ENCODE measurements at places on chromosomes 12 and 14.

GRCh38 chr12:30754383-30754749, 385 bp downstream of the CAPRIN2 start:
- H3K4me3 ChIP-seq = peak overlapping the region; percentile 97
- peak overlapping the region; percentile 95 for H3K27ac ChIP-seq
- H3K36me3 ChIP-seq = peaks cover 19% of the 10 kb centered on the region
- DNase-seq = no peak

GRCh38 chr12:14629832-14630710, 62.4 kb upstream of the PLBD1 start:
- peak; percentile 74 for DNase-seq
- no peak overlapping the region for H3K27ac ChIP-seq
- peaks cover 18% of the 10 kb centered on the region for H3K4me1 ChIP-seq
- no peak overlapping the region for H3K4me3 ChIP-seq
- no peaks in the 10 kb centered on the region for H3K27me3 ChIP-seq

DNA sequence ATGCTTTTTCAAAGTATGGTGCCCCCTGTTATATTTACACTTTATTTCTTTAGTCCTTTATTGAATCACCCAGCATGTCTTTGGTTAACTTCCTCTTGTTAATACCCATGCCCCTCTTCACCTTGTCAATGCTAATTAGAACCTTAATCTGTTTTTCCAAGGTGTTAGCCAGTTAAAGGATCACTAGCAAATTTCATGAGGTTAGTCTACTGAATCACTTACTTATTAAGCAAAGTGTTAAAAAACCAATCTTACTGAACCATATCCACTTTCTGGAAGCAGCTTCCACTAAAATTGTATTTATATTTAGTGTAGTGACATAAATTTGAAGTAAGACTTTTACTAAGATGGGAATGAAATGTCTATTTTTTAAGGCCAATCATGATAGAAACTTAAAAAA, 27.9 kb downstream of the TAOK3 start:
- no peak overlapping the region for H3K4me3 ChIP-seq
- H3K4me1 ChIP-seq = no peaks in the 10 kb centered on the region
- DNase-seq = no peak
- H3K36me3 ChIP-seq = no peaks in the 10 kb centered on the region
- no peak overlapping the region for H3K27ac ChIP-seq
- H3K27me3 ChIP-seq = no peaks in the 10 kb centered on the region

DNA sequence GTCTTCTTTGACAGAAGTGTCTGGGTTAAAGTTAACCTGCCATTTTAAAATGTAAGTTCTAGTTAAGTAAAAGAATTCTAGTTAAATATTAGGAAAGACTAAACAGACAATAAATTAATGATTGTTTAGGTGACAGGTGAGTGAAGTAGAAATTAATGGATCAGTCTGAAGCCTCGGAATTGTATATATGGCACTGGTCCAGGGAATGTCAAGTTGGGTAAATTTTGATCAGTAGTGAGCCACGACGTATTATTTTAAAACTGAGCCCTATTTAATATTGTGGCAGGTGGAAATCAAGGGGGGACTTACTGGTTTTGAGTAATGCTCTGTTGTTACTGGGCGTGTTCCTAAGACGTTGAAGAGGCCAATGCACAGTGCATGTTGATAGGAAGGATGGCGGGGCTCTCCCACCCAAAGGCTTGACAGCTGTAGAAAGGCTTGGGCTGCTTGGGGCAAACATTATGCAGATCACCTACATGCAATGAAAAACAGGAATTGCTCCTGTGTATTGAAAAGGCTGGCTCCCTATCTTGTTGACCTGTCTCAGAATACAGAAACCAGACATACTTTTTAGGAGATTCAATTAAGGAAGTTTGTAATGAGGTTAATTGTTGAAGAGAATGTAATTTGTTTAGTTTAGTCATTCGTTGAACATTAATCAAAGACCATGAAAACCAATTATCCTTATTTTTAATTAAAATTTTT, 5.9 kb upstream of the PPFIBP1 start:
- no peak for DNase-seq
- peaks cover 50% of the 10 kb centered on the region for H3K4me1 ChIP-seq
- no peaks in the 10 kb centered on the region for H3K36me3 ChIP-seq
- H3K27me3 ChIP-seq = no peaks in the 10 kb centered on the region
- no peak overlapping the region for H3K27ac ChIP-seq

DNA sequence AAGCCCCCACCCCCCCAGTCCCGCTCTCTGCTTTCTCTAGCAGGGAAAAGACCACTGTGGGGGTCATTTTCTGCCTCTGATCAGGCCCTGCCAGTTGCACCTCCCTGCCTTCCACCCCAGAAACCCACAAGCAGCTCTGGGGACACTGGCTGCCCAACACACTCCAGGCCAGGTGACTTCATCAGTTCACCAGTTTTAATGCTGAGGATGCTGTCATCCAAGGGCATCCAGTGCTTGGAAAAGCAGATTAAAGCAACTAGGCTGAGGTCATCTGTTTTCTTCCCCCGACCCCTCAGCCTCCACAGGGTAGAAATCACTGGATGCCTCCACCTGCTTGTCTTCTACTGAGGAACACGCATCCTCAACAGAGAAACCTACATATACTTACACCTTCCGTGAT, 282.4 kb downstream of the DPF3 start:
- DNase-seq = no peak
- peaks cover 88% of the 10 kb centered on the region for H3K4me1 ChIP-seq
- H3K27me3 ChIP-seq = peaks cover 9% of the 10 kb centered on the region
- no peak overlapping the region for H3K27ac ChIP-seq

DNA sequence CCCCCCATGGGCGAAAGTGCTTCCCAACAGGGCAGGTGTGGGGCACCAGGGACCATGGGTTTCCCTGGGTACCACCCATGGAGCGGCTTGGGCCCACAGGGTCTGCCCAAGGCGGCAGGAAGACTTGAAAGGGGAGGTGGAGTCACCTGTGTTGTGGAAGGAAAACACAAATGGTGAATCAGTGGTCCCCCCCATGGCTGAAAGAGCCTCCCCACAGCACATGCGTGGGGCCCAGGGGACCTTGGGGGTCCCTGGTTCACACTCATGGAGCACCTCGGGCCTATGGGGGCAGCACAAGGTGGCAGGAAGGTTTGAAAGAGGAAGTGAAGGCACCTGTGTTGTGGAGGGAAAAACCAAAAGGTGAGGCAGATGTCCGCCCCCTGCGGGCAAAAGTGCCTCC, 581.9 kb downstream of the ALG10 start:
- DNase-seq = no peak
- no peaks in the 10 kb centered on the region for H3K27me3 ChIP-seq
- H3K4me3 ChIP-seq = no peak overlapping the region
- H3K36me3 ChIP-seq = no peaks in the 10 kb centered on the region

GRCh38 chr14:58131386-58131785, 20.6 kb downstream of the ARMH4 start:
- H3K27me3 ChIP-seq = no peaks in the 10 kb centered on the region
- H3K36me3 ChIP-seq = peaks cover 20% of the 10 kb centered on the region
- no peak overlapping the region for H3K27ac ChIP-seq
- no peak overlapping the region for H3K4me3 ChIP-seq
- no peak for DNase-seq

GRCh38 chr12:6322969-6323339, 12.5 kb downstream of the PLEKHG6 start:
- H3K27ac ChIP-seq = peak overlapping the region; percentile 7
- no peak overlapping the region for H3K4me3 ChIP-seq
- no peaks in the 10 kb centered on the region for H3K36me3 ChIP-seq
- peaks cover 29% of the 10 kb centered on the region for H3K27me3 ChIP-seq

- DNase-seq = no peak
- peak overlapping the region; percentile 64 for H3K27ac ChIP-seq
- H3K4me1 ChIP-seq = peaks cover 26% of the 10 kb centered on the region
- no peaks in the 10 kb centered on the region for H3K27me3 ChIP-seq
- peaks cover 16% of the 10 kb centered on the region for H3K36me3 ChIP-seq
These were observed 23.0 kb downstream of the BTBD6 start for GRCh38 chr14:105271224-105271890.

DNA sequence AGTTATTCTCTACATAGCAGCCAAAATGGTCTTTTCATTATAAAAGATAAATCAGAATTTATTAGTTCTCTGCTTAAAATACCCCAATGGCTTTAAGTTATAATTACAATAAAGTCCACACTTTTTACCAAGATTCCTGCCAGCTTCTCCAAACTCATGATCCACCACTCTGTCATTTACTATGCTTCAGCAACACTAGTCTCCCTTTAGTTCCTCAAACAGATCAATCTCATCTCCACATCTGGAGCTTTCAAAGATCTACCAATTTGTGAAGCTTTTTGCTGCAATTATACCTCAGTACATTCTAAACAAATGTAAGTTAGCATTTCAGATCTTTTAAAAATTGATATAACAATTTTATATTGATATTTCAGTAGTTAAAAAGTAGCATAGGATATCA, 24.9 kb downstream of the CATSPERB start:
- no peaks in the 10 kb centered on the region for H3K4me1 ChIP-seq
- H3K36me3 ChIP-seq = no peaks in the 10 kb centered on the region
- H3K4me3 ChIP-seq = no peak overlapping the region
- DNase-seq = no peak

GRCh38 chr14:99261912-99262787, 9.8 kb downstream of the BCL11B start:
- no peaks in the 10 kb centered on the region for H3K36me3 ChIP-seq
- H3K27me3 ChIP-seq = peaks cover 94% of the 10 kb centered on the region
- peak overlapping the region; percentile 21 for H3K4me3 ChIP-seq
- H3K4me1 ChIP-seq = peaks cover 93% of the 10 kb centered on the region
- no peak for DNase-seq
- H3K27ac ChIP-seq = no peak overlapping the region

DNA sequence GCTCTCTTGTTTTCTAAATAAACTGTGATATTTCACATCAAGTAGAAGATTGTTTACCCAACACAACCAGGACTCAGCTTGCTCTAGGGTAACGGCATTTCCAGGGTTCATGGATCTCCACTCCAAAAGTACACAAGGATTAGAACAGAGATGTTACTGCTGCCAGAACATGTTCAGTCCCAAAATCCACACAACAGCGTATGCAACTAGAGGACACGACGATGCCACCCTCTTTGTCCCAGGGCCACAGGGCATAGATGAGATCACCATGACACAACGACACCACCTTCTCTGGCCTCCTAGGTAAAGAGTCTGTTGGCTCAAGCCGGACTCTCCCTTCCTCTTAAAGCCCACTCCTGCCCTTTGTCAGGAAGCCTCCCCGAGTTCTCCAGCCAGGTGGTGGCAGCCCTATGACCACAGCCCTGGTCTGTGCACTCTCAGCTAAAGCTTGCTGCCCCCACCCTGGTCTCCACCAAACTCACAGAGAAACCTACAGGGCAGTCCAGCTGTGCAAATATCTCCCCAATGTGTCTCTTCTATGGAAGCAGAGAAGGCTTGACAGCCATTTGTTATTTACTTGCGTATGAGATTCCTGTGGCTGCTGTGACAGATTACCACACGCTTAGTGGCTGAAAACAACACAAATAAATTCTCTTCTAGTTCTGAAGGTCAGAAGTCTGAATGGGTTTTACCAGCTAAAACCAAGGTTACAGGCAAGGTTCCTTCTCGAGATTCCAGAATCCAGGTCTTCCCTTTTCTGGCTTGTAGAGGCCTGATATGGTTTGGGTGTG, 10.3 kb downstream of the CLMN start:
- no peak for DNase-seq
- peaks cover 19% of the 10 kb centered on the region for H3K36me3 ChIP-seq
- H3K4me1 ChIP-seq = peaks cover 38% of the 10 kb centered on the region
- H3K27ac ChIP-seq = no peak overlapping the region

DNA sequence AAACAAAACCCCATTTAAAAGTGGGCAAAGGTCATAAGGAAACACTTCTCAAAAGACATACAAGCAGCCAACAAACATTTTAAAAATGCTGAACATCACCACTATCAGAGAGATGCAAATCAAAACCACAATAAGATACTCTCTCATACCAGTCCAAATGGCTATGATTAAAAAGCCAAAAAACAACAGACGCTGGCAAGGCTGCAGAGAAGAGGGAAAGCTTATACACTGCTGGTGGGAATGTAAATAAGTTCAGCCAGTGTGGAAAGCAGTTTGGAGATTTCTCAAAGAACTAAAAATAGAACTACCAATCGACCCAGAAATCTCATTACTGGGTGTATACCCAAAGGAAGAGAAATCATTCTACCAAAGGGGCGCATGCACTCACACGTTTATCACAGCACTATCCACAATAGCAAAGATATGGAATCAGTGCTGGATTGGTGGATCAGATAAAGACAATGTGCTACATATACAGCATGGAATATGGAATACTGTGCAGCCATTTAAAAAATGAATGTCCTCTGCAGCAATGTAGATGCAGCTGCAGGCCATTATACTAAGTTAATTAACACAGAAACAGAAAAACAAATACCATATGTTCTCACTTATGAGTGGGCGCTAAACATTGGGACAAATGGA, 102.1 kb upstream of the DAAM1 start:
- no peaks in the 10 kb centered on the region for H3K36me3 ChIP-seq
- no peak overlapping the region for H3K27ac ChIP-seq
- peaks cover 6% of the 10 kb centered on the region for H3K4me1 ChIP-seq
- DNase-seq = no peak
- H3K27me3 ChIP-seq = peaks cover 4% of the 10 kb centered on the region

- no peak overlapping the region for H3K27ac ChIP-seq
- H3K27me3 ChIP-seq = no peaks in the 10 kb centered on the region
- peaks cover 11% of the 10 kb centered on the region for H3K36me3 ChIP-seq
These were observed 90.4 kb downstream of the KIF21A start for GRCh38 chr12:39352471-39353017.

DNA sequence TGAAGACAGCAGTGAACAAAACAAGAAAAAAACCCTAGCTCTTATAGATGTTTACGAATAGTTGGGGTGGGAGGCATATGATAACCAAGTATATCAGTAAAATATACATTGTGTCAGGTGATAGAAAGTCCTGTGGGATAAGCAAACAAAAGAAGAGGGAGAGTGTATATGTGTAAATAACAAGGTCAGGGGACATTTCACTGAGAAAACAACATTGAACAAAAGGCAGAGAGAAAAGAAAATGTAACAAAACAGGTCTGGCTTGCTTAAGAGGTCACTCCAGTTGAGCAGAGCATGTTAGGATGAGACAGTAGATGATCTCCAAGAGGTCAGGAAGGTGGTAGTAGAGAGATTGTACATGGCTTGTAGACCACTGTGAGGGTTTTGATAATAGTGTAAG, 304.1 kb downstream of the ACSS3 start:
- H3K4me3 ChIP-seq = no peak overlapping the region
- no peaks in the 10 kb centered on the region for H3K27me3 ChIP-seq
- no peak for DNase-seq
- H3K4me1 ChIP-seq = no peaks in the 10 kb centered on the region
- no peak overlapping the region for H3K27ac ChIP-seq

GRCh38 chr12:113896194-113896593, 69.9 kb downstream of the RBM19 start:
- peaks cover 8% of the 10 kb centered on the region for H3K36me3 ChIP-seq
- H3K27me3 ChIP-seq = peaks cover 3% of the 10 kb centered on the region
- H3K4me1 ChIP-seq = peaks cover 32% of the 10 kb centered on the region
- no peak overlapping the region for H3K27ac ChIP-seq
- DNase-seq = peak; percentile 28

- H3K36me3 ChIP-seq = peaks cover 23% of the 10 kb centered on the region
- H3K27me3 ChIP-seq = peaks cover 2% of the 10 kb centered on the region
- peak overlapping the region; percentile 45 for H3K27ac ChIP-seq
- H3K4me3 ChIP-seq = no peak overlapping the region
- DNase-seq = no peak
These were observed 125.1 kb downstream of the NCOR2 start for GRCh38 chr12:124442281-124442680.

Data from nephron progenitor cell (in vitro differentiated cells).